ENCODE measurements at places on chromosomes 12 and 14.

DNA sequence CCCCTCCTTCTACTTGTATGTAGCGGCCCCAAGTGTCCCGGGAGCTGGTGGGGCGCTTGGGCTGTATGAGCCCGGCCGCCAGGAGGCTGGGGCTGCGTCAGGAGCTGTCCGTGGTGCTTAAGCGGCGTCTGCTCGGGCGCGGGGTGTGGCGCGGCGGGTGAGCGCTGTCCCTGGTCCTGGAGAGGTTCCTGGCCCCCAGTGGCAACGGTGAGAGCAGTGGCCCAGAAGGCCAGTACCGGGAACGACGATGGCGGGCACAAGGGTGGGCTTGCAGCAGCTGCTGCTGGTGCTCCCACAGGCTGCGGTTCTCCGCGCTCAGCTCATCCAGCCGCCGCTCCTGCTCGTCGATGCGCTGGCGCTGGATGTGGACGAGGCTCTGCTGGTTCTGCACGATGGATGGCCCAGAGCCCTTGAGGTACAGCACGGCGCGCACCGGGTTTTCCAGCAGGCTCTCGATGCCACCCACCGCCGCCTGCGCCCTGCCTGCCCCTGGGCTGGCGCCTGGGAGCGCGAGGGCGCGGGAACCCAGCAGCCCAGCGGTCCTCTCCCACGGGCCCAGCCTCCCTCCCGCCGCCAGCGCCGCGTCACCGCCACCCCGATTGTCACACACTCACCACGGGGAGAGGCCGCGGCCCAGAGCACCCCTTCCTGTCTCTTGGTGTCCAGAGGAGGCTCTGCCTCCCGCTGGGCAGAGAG is 41.9 kb upstream of the FKBP4 start:
- peak; percentile 84 for DNase-seq

- DNase-seq: no peak
Measured at GRCh38 chr12:108390495-108391203, 51.5 kb upstream of the CMKLR1 start.

GRCh38 chr14:93619176-93619793 is 169.0 kb downstream of the PRIMA1 start:
- peak; percentile 58 for DNase-seq

DNA sequence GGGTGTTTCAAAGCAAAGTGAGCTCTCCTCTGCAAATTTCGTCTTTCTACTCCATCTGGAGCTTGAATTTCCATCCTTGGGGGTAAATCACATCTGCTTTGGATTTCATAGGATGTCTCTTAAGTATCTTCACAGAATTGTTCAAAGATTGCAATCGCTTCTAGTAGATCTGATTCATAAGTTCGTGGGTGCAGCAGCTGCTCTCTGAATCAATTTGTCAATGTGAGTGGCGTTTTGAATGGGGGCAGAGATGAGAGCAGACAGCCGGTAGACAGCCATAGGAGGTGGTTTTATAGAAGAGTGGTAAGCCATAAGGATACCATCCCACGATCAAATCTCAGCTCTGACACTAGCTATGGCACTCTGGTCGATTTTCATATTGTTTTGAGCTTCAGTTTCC is 146.0 kb upstream of the RPH3A start:
- DNase-seq: no peak

- no peak for DNase-seq
Measured at GRCh38 chr12:121277374-121277759, 19.1 kb downstream of the CAMKK2 start.

GRCh38 chr14:51616256-51616655 is 35.5 kb upstream of the FRMD6 start:
- no peak for DNase-seq

DNA sequence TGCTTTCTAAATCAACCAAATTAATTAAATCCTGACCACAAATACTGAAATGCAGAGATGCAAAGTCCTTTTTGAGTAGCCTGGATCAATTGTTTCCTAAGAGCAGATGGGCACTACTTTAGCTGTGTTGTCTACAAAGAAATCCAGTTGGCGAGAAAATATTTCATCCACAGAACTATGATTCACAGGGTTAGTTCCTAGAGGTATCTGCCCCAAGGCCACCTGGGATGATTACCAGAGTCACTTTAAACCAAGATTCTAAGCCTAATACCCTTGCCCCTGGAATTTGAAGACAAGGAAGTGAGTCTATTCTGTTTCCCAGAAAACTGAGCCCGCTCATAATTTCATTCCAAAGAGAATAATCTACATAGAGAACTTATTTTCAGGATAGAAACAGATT is 198.4 kb downstream of the PPM1H start:
- no peak for DNase-seq
